ENCODE measurements at places on chromosomes 3 and 15. TPM values are rescaled to one million over a fixed set of nuclear protein-coding genes. Genes with fewer than 3 reads are reported as not detected.

Gene GOLGA8T
- total RNA-seq = not detected

Gene CNTN3
- 0.46 TPM for total RNA-seq

Gene MKRN2
- 37.4 TPM for total RNA-seq

Gene PP2D1
- not detected for total RNA-seq

Gene MTHFS
- total RNA-seq = 12.5 TPM

Gene P2RY1
- 0.06 TPM for total RNA-seq

Gene MME
- 61.6 TPM for total RNA-seq

Gene SV2B
- total RNA-seq = not detected

Gene GOLGA8N
- 0.46 TPM for total RNA-seq

Gene STRIT1
- total RNA-seq = not detected

Gene FEZF2
- total RNA-seq = not detected

Gene ARHGEF26
- 2.9 TPM for total RNA-seq

Gene GCNT3
- 8.5 TPM for total RNA-seq

Gene VGLL3
- 7.9 TPM for total RNA-seq

Gene BSN
- under 0.01 TPM for total RNA-seq

Gene CAND2
- 5.9 TPM for total RNA-seq

Gene FMN1
- 2.7 TPM for total RNA-seq

Gene FOXP1
- 63.9 TPM for total RNA-seq

Gene SSUH2
- total RNA-seq = 0.07 TPM

Gene CHL1
- 0.17 TPM for total RNA-seq

Gene EXD1
- not detected for total RNA-seq

Gene CD80
- total RNA-seq = not detected

Gene GABRR3
- total RNA-seq = not detected

Gene ERC2
- total RNA-seq = 2.7 TPM

Gene CCR3
- total RNA-seq = not detected

Gene SQOR
- total RNA-seq = 124 TPM

Gene SLC51B
- total RNA-seq = not detected

Gene TRAIP
- total RNA-seq = 18.9 TPM

Gene RTP4
- total RNA-seq = 0.40 TPM

Gene RAB43
- 22.4 TPM for total RNA-seq

Gene CCDC39
- not detected for total RNA-seq

Gene ARRDC4
- total RNA-seq = 18.3 TPM

Gene EPHB3
- 0.92 TPM for total RNA-seq

Gene PATL2
- not detected for total RNA-seq

Gene PDZRN3
- total RNA-seq = 0.22 TPM

Gene SEMA3G
- 0.43 TPM for total RNA-seq

Data from epithelial cell of proximal tubule (primary cell).